Endodermal cell (in vitro differentiated cells): ENCODE measurements at places on chromosomes 3 and 15.

GRCh38 chr3:126714921-126715320 is 10.9 kb downstream of the CHCHD6 start:
- DNase-seq = no peak

- DNase-seq = no peak
Observed at GRCh38 chr15:76929011-76929760, 2.4 kb upstream of the RCN2 start.

DNA sequence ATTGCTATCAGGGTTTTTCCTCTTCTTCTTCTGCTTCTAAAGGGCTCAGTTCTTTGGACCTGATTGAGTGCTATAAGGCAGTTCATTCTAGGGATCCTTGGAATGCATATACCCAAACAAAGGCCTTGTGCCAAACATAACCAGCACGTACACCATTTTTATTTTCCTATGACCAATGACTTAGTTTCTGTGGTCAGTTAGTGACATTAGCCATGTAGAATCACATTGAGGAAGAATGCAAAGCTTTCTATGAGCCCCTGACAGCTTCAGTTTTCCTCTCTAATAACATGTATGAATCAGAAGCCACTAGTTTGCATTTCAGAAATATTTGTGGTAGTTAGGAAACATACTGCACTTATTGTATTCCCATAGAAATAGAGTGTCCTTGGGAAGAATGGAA is 240.0 kb downstream of the THRB start:
- no peak for DNase-seq

GRCh38 chr15:81311752-81312464 is 12.0 kb downstream of the STARD5 start:
- DNase-seq = no peak
